ENCODE measurements at places on chromosomes 2 and 18.

DNA sequence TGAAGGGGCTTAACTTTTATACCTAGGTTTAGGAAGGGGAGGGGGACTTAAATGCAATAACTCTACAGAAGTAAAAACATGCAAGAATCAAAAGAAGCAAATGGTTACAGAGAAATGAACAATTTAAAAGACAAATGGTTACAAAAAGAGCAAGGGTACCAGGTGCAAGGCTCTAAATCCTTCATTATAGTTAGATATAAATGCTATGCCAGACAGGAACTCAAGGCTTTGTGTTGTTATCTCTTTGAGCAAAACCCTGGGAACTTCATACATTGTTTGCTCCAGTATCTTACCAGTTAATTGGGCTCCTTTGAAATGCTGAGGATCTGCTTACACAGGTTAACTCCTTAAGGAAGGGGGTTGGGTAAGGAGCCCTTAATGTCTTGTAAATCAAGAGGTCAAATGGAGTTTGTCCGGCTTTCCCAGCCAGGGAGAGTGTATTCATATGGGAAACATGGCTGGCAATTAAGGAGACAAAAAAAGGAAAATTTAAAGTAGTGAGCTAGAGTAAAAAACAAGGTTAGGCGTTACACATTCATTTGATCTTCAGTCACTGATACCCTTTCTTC lies 347.5 kb downstream of the CELF4 start:
- DNase-seq: no peak

- DNase-seq: no peak
These were observed 154.7 kb downstream of the TWIST2 start for GRCh38 chr2:239002591-239002953.

- DNase-seq: no peak
These were observed 533.4 kb downstream of the ERBB4 start for GRCh38 chr2:212005085-212005671.

DNA sequence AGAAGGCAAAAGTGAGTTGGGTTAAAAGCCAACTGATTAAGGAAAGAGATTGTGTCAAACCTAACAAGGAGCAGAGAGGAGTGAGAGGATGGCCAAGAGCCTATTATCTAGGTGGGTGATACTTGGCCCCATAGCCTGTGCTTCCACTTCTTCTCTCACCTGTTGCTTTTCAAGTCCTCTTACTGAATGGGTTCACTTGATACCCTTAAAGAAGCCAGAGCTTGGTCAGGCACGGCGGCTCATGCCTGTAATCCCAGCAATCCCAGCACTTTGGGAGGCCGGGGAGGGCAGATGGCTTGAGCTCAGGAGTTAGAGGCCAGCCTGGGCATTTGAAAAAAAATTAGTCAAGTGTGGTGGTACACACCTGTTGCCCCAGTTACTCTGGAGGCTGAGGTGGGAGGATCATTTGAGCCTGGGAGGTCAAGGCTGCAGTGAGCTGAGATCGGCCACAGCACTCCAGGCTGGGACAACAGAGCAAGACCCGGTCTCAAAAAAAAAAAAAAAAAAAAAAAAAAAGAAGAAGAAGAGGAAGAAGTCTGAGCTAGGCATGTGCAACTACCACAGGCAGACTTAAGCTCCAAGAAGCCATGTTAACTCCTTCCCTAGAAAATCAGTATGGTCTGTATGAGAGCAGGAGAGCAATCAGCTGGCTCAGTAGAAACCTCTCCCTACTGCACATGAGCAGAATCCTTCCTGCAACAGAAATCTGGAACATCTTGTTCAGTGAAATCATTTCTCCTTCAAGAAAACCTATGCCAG lies 28.4 kb upstream of the ME2 start:
- no peak for DNase-seq

DNA sequence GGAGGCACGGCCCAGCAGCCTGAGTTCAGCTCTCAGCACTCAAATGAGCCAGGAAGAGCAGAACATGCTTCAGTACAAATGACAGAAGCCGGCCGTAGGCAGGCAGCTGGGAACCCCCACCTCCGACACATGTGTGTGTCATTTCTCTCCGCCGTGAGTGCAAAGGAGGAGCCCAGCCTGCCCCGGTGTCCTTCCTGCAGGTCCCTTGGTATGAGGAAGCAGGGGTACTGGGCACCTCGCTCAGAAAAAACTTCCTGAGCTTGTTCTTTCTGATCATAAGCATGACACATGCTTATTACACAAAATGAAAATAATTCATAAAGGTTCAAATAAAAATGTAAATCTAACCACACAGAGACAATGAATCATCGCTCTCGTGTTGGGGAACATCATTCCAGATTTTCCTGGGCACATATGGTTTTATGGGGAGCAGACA lies 35.3 kb downstream of the KCNF1 start:
- no peak for DNase-seq

GRCh38 chr2:43135583-43135982 lies 90.8 kb downstream of the ZFP36L2 start:
- DNase-seq: no peak

DNA sequence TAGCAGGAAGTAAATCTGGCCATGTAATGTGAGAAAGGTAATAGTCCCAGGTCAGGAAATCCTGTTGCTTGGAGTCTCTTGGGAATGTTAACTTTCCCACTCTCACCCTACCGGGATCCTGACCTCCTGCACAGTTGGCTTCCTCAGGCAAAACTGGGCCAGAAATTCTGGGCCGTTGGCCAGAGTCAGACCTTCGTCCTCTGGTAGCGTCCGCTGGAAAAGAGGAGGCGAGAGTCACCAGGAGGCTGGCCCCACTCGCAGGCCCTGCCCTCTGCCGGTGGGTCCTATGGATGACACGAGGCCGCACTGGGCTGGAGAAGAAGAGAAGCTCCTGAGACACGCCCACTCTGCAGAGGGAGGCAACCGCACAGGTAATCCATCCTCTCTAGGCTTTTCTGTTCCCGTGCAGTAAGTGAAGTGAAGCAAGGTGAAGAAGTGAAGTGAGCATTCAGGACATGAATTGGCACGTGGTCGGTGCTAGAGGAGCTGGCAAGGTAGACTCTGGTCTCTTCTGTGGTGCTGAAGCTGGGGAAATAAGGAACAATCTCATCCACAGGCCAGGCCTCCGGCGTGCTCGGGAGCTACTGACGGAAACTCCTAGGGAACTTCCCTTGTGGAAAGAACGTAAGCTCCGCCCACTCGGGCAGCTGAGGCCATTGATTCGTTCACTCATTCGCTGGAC lies 182.7 kb upstream of the GLI2 start:
- DNase-seq: no peak

- no peak for DNase-seq
These were observed 93.2 kb upstream of the PKDCC start for GRCh38 chr2:41954304-41955291.

- DNase-seq: no peak
These were observed 82.3 kb downstream of the PXDN start for GRCh38 chr2:1661891-1662605.

GRCh38 chr2:181203916-181204315 lies 223.5 kb downstream of the UBE2E3 start:
- no peak for DNase-seq

GRCh38 chr18:28175150-28175929 lies 1.6 kb downstream of the CDH2 start:
- DNase-seq: no peak

GRCh38 chr2:3465844-3466481 lies 53.4 kb downstream of the ADI1 start:
- peak; percentile 79 for DNase-seq

GRCh38 chr2:62587592-62587991 lies 81.6 kb upstream of the TMEM17 start:
- DNase-seq: no peak

DNA sequence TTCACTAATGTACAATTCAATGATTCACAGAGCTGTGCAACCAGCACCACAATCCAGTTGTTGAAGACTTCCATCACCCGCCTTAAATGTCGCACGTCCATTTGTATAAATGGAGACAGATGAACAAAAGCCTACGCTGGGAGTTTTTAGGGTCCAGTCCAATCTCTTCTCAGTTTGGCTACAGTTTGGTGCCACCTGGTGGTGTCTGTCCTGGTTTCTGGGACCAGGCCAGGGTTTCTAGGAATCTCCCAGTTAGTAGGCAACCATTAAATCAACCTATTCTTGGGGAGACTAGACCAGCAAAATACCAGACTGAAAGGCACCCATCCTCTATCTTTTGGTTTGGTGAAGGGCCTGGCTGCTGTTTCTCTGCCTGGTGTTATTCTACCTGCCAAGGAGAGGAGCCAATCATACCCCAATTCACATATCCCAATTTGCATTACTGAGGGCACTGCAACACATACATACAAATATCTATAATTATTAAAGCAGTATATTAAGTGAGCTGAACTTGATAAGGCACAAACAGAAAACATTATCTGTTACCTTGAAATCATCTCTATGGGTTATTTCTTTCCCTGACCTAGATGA lies 3.2 kb upstream of the DDX1 start:
- DNase-seq: peak; percentile 31

DNA sequence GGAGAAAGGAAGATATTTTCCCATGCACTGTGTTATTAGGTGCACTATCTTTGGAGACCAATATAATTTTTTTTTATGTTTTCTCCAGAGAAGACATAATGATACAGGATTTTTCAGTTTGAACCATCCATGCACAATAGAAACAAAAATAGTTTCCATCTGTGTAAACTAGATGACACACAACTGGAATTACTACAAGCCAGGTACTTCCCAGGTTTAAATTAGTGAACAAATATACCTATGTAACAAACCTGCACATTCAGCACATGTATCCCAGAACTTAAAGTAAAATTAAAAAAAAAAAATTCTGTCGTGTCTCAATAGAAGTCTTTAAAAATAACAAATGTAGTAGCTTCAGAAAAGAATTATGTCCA lies 1616.8 kb upstream of the ACVR2A start:
- DNase-seq: no peak

DNA sequence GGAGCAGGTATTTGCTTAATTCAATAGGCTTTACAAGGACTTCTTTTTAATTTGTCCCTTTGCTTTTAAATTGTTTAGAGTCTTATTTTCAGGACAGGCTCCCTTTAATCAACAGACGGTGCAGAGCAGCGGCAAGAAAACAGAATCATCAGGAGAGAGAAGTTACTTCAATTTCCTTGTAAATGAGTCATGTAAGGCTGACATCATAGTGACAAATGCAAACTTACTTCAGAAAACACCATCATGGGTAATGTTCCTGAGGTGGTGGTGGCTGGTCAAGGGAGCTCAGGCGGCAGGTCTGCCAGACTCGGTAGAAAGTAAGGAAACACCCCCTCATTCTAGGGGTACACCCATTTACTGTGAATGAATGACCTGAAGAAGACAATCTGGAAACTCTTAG lies 395.1 kb downstream of the FBXO15 start:
- peak; percentile 34 for DNase-seq

DNA sequence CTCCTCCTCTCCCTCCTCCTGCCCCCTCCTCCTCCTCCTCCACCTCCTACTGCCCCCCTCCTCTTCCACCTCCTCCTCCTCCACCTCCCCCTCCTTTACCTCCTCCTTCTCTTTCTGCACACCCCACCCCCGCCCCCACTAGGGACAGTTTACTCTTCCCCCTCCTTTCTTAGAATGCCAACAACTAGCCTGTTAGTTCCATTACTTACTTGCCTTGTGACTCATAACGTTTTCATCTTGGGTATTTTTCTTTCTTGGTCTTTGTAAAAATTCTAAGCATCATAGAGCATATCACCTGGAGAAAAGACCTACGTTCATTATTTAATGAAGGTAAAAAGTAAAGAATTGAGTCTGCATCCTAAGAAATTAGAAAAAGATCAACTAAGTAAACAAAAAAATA lies 165.3 kb downstream of the NEDD4L start:
- DNase-seq: no peak

- DNase-seq: no peak
These were observed 620.6 kb upstream of the ID2 start for GRCh38 chr2:8061219-8061618.

DNA sequence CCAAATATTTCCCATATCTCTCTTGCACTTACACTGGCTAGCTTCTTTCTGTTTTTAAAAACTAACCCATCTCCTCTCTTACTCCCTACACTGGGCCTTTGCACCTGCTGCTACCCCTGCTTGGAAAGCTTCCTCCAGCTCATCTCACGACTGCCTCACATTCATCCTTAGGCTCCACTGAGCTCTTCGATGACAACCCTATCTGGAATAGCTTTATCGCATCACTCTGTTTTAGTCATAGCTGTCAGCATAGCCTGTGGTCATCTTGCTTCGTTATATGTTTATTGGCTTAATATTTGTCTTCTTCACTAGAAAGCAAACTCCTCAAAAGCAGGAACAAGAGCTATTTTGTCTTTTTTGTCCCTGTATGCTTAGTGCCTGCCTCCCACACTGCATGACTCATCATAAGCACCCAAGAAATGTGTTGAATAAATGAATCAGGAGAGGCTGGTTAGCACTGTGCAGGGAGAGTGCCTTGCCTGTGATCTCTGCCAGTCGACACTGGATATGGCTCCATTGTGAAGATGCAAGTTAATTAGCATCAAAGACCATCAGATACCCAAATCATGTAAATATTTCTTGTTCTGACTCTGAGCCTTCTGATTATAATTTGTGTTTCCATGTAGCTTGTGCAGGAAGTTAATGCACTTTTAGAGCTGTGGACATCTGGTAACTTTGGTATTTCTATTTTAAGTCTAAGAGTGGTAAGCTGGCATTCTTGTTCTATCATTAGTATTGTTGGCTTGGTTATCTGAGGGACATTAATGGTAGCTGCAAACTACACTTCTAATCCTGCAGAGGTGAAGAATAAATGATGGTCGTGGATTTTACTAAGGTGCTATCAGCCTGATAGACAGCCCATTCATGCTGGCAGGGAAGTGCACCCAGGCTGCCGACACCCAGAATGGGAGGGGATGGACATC lies 10.3 kb upstream of the DYTN start:
- peak; percentile 14 for DNase-seq

DNA sequence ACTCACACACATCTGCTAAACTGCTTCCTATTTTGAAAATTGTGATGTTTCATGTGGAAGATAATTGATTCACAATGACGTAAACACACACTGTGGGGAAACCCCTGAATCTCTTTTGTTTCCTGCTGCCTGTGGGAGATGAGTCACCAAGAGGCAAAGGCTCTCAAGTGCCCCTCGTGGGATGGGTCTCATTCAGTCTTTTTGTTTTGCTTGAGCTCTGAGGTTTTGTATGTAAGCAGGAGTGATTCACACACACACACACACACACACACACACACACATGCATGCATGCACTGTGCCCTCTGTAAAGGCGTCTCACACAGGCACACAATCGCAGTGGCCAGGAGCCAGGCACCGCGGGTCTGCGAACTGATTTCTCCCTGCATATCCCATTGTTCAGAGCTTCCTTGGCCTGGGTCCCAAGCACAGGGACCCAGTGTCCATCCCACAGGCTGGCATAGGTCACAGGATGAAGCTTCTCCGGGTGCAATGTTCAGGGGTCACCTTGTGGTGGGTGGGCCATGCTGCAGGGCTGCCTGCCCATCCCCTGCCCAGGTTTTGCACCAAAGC lies 12.1 kb upstream of the ARHGEF4 start:
- peak; percentile 98 for DNase-seq

Data from non-pigmented ciliary epithelial cell (primary cell).